ENCODE measurements at places on chromosomes 2 and 18.

- DNase-seq = no peak
Measured at GRCh38 chr2:150532879-150533278, 45.4 kb upstream of the RND3 start.

DNA sequence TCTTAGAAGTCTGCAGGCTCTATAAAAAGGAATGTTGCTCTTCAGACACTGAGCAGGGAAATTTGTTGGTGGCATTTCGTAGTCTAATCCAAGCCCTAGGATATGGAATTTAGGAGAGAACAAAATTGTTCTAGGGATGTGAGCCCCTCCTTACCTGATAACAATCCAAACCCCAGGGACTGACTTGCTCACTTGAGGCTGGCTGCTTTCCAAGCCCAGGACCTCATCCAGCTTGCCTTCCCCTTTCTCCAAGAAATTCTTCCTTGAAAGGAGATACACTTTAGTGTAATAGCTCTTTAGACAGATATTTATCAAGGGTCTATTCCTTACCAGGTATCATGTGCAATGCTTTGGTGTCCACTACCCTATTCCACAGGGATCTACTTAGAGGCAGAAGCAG lies 279.8 kb downstream of the C1D start:
- DNase-seq = no peak

DNA sequence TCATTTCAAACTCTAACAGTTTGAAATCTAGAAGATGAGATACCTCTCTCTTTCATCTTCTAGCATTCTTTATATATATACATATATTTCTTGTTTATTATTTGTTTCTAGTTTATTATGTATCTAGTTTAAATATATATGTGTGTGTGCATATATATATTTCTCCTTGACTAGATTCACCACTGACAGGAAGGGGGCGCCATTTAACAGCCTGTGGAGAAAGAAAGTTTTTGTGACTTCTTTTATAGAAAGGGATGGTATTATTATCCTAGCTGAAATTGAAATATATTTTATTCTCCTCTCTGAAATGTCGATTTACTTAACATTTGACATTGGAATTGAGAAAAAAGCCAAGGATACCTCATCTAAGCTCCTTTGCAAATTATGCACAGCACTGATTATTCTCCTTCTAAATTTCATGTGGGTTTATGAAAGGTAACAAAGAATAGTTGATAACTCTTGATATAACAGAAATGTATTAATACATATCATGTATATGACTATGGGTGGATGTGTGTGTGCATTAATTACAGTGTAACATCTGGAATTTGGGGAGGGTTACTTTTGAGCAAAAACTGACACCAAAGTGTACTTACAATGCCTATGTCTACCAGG lies 160.7 kb upstream of the NT5C1B start:
- DNase-seq = peak; percentile 78

- no peak for DNase-seq
Measured at GRCh38 chr18:57337890-57338289, 14.5 kb upstream of the ST8SIA3 start.

DNA sequence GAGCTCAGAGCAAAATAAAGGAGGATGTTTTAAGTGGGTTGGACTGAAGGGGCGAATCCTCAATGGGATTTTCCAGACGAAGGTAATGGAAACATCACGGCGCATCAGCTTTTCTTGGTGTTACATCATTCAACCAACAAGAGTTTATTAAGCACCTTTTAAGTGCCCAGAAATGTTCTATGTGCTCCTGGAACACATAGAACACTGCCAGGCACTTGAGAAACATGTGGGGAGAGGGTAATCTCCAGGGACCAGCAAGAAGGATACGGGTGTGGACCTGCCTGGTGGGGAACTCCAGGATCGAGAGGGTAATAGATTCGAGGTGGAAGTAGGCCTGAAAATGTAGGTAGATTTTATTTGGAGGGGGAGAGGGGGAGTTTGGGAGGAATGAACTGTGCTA lies 168.6 kb downstream of the PRKCE start:
- no peak for DNase-seq

Measured in activated CD4-positive, alpha-beta T cell treated with anti-CD3 and anti-CD28 coated beads, Interleukin-2, amount 10 ng/mL, durations not matched to agents 24 days and 14 days (primary cell).